ENCODE measurements at places on chromosomes 12 and 14.

GRCh38 chr12:124512667-124513296 lies 54.6 kb downstream of the NCOR2 start:
- no peak for DNase-seq

GRCh38 chr14:20609215-20610001 lies 18.2 kb upstream of the RNASE12 start:
- DNase-seq = peak; percentile 85

- peak; percentile 22 for DNase-seq
These were observed 922 bp downstream of the PTPRR start for GRCh38 chr12:70919597-70920035.

DNA sequence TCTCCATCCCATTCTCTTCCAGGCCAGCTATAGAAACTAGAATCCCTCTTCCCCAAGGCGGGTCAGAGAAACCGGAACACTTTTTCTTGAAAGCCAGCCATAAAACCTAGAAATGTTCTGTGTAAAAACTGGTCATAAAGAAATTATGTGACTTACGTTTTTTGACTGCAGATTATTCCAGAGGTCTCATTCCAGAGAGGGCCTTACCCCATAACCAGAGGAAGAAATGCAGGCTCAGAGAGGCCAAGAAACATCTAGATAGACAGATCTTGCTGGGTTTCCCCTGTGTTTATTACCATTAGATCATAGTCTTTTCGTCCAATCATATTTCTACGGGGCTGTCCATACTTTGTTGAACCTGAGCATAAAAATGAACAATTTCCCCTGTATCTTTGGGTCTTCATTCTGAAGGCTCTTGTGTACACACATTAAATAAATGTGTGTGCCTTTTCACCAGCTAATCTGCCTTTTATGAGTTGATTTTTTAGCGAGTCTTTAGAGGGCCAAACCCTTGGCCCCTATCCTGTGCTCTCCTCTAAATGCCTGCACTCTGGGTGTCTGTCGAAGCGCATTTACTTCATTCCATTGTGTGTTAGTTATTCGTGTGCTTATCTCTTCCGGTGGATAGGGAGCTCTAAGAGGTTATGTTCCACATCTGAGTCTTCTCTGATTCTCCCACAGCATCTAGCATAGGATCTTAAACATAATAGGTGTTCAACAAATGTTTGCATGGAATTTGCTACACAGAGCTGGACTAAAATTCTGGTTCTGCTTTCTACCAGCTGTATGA lies 163.0 kb downstream of the ADCK1 start:
- DNase-seq = no peak

Data from hematopoietic multipotent progenitor cell (in vitro differentiated cells).